ENCODE measurements at places on chromosomes 12 and 14. TPM values are rescaled to one million over a fixed set of nuclear protein-coding genes. Genes with fewer than 3 reads are reported as not detected.

GRCh38 chr12:93279565-93280412 is 97.9 kb upstream of the NUDT4 start:
- ATAC-seq, result no peak

Gene PTPRQ
- total RNA-seq, result 0.04 TPM

Gene SLC10A1
- not detected for total RNA-seq

- no peak for ATAC-seq
Measured at GRCh38 chr14:42626986-42627385, 1020.3 kb downstream of the LRFN5 start.

DNA sequence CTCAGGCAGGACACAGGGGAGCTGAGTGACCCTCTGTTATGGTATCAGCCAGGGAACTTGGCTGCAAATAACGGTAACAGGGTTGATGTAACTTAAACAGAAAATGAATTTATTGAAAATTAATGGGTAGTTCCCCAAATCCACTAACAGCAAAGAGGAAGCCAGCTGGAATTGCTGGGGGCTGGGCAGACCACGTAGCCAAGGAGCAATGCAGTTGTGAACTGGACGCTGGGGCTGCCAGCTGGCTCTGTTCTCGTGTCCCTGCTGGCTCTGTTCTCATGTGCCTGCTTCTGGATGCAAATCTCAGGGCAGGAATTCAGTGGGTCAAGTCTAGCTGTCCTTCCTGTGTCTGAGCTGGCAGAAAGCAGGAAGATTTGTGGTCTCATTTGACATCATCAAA is 1383.3 kb upstream of the TMEM132C start:
- ATAC-seq, result no peak

- peak; percentile 38 for ATAC-seq
Measured at GRCh38 chr14:61388976-61389576, 67.7 kb downstream of the PRKCH start.

Gene ZCRB1
- 36.3 TPM for total RNA-seq

GRCh38 chr12:8780389-8780788 is 42.0 kb upstream of the A2ML1 start:
- ATAC-seq, result peak; percentile 77

GRCh38 chr12:46555406-46555852 is 182.9 kb upstream of the SLC38A2 start:
- no peak for ATAC-seq

DNA sequence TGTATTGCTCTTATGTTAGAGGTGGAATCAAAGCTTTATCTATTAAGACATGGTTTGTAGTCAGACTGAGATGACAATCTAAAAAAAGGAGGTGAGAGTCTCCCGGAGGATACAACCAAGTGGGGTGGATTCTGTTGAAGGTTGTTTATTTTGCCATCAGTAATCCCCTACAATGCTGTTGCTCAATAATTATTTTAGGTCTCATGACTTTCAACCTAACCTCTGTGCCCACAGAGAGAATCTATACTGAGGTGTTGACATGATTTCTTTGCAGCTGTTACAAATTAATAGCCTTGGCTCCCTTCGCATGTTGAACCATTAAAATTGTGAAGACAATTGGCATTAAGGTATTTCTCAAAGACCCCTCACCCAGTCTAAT is 28.7 kb upstream of the FOS start:
- no peak for ATAC-seq

Gene VPS37B
- 51.4 TPM for total RNA-seq

- no peak for ATAC-seq
Measured at GRCh38 chr14:86217523-86217922, 687.6 kb downstream of the FLRT2 start.

Gene ADAM20
- 0.80 TPM for total RNA-seq

Gene USP44
- total RNA-seq, result not detected

Gene RPS6KL1
- 1.7 TPM for total RNA-seq

All from esophagus mucosa (tissue), 1 donor.